Mucosa of descending colon (tissue), 3 donors: ENCODE measurements at places on chromosomes 16 and 17.
A peak's percentile ranks its signal among the peaks of the same experiment; 100 is the strongest.

- DNase-seq: no peak
Measured at GRCh38 chr17:63221939-63222338, 224.2 kb downstream of the CYB561 start.

DNA sequence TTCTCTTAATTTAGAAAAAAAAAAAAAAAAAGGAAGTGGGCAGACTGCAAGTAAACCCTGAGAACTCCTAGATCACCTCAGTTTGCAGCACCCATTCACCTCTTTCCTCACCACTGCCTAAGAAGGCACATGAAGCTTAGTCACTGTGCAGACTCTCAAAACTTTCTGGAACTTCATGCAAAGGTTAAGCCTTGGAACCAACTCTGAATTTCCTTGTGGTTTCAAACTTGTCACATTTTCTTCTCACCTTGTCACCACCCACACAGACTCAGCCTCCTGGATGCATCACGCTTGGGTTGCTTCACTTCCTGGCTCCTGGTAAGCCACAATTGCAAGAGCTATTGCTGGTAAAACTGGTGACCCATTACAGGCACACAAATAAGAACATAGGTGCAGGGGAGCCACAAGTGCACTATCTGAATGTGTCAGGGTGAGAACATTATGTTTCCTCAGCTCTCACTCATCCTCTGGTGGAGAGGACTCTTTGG, 15.0 kb upstream of the CPD start:
- peak; percentile 62 for DNase-seq

GRCh38 chr16:12340151-12340733, 363.7 kb downstream of the SNX29 start:
- DNase-seq: peak; percentile 40

DNA sequence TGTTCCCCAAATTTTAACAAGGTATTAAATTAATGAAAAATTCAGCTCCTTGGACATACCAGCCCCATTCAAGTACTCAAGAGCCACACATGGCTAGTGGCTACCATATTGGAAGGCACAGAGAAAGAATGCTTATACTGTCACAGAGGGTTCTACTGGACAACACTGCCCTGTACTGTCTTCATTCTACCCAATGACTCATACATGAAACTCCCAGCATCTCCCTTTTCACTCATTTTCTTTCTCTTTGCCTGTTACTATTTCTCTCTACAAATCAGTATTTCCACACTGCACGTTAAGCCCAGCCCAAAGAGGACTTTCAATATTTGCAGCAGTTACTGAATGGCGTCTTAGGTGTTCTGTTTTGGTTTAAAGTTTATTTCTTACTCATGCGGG, 72.1 kb upstream of the RCVRN start:
- no peak for DNase-seq

DNA sequence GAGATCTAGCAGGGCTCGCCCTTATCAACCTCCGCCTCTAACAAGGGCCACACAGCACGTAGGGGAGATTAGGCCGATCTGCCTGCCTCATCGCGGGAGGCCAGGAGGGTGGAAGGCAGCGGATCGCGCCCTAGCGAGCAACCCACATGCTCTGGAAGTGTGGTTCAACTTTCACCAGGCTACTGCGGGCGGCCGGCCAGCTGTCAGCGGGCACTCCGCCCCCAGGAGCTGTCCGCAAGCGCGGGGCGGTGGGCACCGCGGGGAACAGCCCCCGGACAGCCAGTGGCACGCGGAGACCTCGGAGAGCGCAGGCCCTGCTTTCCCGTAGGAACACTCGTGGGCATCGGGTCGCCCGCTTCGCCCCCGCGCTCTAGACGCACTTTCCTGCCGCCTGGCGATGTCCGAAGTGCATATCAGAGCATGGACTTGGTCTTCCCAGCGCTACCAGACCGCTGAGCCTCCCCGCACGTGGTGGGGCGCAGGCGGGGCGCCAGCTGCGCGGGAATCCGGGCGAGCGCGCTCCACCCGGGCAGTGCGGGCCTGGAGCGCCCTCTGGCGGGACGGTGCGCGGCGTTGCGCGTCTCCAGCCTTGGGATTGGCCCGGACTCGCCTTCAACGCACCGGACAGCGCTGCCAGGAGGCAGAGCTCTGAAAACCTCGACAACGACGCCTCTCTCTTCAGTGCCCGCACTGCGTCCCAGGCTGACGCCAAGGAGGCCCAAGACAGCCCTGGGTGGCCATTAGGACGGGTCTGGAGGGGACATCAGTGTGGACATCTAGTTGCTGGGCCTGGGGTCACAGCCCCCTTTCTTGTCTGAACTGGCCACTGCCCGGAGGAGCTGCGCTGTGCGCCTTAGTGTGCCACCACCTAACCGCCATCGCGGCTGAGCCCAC, 3.6 kb upstream of the ZNHIT3 start:
- peak; percentile 83 for DNase-seq

DNA sequence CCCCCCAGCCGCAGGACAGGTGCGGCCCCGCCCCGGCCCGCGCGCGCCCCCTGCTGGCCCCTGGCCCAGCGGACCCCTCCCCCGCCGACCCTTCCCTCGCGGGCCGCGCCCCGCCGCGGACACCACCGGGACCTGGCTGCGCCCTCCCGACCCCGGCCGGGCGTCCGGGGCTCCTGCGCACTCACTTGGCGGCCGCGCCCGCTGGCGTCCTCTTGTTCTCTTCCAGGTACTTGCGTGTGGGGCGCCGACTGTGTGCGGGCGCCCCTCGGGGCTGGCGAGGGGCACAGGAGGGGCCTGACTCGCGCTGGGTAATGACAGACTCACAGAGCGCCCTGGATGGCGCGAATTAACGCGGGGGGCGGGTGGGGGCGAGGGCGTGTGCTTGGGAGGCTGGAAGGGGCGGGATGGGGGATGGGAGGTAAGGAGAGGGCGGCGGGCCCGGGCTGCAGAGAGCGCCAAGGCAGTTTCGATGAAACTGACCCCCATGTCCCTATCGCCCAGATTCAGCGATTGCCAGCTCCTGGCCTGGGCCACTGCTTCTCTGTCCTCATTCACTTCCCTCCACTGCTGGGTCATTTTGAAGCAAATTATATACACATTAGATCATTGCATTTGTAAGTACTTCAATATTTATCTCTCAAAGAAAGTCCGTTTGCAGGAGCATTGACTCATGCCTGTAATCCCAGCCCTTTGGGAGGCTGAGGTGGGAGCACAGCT, 445 bp upstream of the DBNDD1 start:
- DNase-seq: peak; percentile 72

- DNase-seq: no peak
Measured at GRCh38 chr17:75183999-75184884, 1.5 kb upstream of the SUMO2 start.

DNA sequence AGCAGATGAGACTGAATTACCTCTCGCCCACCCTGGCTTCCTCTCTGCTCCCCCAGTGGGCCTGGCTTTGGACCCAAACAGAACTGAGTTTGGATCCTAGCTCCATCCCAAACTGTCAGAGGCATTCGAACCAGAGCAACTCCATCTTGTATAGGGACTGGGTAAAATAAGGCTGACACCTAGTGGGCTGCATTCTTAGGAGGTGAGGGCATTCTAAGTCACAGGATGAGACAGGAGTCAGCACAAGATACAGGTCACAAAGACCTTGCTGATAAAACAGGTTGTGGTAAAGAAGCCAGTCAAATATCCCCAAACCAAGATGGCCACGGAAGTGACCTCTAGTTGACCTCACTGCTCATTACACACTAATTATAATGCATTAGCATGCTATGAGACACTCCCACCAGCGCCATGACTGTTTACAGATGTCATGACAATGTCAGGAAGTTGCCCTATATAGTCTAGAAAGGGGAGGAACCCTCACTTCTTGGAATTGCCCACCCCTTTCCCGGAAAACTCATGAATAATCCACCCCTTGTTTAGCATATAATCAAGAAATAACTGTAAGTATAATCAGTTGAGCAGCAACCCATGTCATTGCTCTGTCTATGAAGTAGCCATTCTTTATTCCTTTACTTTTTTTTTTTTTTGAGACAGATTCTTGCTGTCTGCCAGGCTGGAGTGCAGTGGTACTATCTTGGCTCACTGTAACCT, 44.4 kb downstream of the LYRM1 start:
- DNase-seq: no peak

DNA sequence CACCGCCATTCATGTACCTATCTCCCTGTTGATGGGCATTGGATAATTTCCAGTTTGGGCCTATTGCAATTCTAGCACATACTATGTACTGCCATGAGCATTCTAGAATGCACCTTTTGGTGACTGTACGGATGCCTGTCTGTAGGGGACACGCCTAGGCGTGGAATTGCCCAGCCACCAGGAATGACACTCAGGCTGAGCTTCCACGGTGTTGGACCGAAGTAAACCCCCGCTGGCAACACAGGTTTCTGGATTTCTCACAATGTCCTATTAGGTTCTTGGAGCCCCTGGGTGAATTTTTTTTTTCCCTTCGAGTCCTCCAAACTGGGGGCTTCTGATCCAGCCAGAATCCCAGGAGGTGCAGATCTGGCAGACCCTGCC, 146.6 kb downstream of the IRF8 start:
- DNase-seq: no peak

- no peak for DNase-seq
Measured at GRCh38 chr16:3520413-3520812, 19.6 kb downstream of the CLUAP1 start.

GRCh38 chr16:56938664-56939513, 6.9 kb downstream of the HERPUD1 start:
- DNase-seq: no peak

- no peak for DNase-seq
Measured at GRCh38 chr16:8717469-8717868, 43.1 kb downstream of the ABAT start.

DNA sequence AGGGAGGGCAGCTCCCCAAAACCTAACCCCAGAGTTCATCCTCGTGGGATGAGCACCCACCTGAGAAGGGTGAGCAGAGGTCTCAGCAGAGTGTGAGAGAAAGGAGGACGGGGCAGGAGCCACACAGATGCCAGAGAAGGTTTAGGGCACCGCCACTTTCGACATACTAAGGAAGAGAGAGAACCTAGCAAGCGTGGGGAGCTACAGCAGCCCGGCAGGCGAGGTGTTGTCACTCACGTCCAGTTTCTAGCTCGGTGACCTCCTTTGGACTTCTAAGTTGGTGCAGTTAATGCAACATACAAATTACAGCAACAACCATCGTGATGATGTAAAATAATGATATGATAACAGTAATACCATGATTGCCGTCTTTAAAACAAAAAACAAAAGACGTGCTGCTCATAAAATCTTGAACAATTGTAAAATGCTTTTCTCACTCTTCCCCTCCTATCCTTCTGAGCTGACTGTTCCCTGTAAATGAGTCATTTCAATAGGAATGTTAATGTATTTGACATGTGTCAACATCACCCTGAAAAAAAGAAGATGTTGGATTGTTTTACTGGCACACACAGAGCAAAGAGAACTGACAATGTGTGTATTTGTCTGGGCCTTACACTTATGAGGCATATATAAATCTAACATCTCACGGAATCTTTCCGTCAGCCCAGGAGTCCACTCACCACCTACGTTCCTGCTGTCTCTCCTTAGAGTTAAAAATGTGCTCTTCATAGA, 158.2 kb upstream of the MAF start:
- DNase-seq: no peak

- DNase-seq: no peak
Measured at GRCh38 chr17:41516830-41517283, 1.8 kb downstream of the KRT15 start.

DNA sequence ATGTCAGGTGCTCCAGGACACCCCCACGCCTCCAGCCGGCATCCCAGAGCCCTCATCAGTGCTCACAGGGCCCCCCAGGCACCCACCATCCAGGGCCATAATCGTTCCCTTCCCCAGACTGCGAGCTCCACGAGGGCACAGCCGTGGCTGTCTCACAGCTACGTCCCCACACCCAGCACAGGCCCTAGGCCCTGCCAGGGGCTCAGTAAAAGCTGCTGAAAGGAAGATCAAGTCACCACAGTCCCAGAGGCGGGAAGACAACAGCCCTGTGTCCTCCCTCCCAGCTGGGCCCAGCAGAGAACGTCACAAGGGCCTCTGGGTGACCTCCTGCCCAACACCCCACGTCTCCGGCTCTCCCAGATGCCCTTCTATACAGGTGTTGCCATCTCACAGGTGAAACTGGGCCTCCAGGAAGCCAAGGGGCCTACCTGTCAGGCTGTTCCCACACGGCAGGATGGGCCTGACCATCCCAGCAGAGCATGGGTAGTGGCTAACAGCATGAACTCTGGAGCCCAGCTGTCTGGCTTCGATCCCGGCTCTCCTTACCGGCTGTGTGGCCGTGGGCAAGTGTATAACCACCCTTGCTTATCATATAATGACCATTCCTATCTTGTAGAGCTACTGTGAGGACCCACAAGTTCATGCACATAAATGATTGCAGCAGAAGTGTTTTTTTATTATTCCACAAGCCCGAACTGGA, 17.9 kb downstream of the ARL2BP start:
- no peak for DNase-seq

DNA sequence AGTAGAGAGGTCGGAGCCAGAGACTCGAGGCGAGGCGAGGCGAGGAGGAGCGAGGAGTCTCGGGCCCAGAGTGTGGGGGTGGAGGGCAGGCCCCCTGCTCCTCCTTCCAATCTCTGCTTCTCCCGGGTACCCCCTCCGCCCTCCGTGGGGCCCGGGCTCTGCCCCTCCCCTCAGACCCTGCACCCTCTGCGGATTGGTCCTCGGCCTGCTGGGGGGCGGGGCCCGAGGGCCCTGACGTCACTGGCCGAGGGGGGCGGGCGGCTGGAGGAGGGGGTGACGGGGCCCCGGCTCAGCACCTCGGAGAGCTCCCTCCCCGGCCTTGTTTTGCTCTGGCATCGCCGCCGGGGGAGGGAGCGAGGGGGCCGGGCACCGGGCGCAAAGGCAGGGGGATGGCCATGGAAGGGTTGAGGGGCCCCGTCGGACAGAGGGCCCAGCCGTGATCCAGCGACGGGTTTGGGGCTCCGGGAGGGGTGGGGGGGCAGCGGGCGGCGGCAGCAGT, at the start of gene RUNDC3A:
Gene RUNDC3A (plus strand): TSS at position 282 of the 499 bp plus-strand sequence. CDS start 232 bp downstream, outside the sequence.
- peak; percentile 86 for DNase-seq

GRCh38 chr16:89221604-89222003, 4.1 kb downstream of the ZNF778 start:
- no peak for DNase-seq

- DNase-seq: no peak
Measured at GRCh38 chr17:43791589-43791988, 11.4 kb downstream of the CFAP97D1 start.

DNA sequence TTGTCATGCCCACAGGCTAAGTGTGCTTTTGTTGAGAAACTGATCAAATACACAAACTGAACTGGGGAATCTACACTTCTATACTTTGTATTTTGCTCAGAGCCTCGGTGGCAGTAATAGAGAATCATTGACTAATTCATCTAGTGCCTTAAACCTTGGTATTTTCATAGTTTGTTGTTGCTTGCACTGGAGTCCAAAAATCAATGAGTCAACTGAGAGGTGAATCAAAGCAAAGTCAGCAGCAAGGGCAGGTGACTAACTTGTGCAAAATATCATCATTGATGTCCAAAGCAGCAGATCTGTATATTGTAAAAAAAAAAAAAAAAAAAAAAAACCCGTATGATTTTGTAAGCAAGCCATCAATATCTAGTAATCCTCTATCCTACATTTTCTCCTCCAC, 296.4 kb downstream of the MAP2K6 start:
- DNase-seq: no peak

- DNase-seq: no peak
Measured at GRCh38 chr16:81601601-81602255, 157.1 kb downstream of the CMIP start.
